Vagina (tissue), 2 donors: ENCODE measurements at places on chromosomes 11 and 22.

- DNase-seq = no peak
These were observed 1.5 kb downstream of the CACNG2 start for GRCh38 chr22:36701965-36702621.

DNA sequence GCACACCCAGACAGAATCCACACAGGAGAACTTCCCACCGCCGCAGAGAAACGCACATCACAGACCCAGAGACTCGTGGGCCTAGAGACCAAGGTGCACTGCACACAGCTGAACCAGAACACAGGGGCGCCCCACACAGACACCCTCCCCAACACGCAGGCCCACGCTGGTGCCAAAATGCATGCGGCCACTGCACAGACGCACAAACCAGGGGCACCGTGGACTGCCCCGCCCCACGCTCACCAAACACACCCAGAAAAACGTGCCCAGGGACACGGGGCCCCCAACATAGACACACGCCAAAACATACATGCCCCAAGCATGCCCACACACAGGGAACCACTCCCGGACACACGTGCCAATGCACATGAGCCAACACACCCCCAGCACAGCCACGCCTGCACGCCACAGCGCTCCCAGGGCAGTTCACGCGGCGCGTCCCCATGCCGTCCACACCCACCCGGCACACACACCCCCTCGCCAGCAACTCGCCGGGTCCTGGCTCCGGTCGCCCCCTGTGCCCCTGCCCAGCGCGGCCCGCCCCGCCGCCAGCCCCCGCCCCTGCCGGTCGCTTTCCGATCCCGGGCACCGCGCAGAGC is 7.8 kb downstream of the ELFN2 start:
- no peak for DNase-seq

DNA sequence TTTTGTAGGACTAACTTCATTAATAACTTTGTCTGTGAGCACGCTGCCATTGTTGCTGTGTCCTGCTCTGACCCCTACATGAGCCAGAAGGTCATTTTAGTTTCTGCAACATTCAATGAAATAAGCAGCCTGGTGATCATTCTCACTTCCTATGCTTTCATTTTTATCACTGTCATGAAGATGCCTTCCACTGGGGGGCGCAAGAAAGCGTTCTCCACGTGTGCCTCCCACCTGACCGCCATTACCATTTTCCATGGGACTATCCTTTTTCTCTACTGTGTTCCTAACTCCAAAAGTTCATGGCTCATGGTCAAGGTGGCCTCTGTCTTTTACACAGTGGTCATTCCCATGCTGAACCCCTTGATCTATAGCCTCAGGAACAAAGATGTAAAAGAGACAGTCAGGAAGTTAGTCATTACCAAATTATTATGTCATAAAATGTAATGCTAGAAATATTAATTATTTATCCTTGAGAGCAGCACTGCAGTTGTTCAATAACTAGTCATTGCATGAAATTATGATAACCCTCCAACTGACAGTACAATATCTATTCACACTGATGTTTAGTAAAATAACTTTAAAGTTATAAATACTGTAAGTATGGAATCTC is 46.4 kb upstream of the OR5D13 start:
- no peak for DNase-seq

- DNase-seq = peak; percentile 86
These were observed 9.5 kb downstream of the TSKU start for GRCh38 chr11:76792505-76793264.

DNA sequence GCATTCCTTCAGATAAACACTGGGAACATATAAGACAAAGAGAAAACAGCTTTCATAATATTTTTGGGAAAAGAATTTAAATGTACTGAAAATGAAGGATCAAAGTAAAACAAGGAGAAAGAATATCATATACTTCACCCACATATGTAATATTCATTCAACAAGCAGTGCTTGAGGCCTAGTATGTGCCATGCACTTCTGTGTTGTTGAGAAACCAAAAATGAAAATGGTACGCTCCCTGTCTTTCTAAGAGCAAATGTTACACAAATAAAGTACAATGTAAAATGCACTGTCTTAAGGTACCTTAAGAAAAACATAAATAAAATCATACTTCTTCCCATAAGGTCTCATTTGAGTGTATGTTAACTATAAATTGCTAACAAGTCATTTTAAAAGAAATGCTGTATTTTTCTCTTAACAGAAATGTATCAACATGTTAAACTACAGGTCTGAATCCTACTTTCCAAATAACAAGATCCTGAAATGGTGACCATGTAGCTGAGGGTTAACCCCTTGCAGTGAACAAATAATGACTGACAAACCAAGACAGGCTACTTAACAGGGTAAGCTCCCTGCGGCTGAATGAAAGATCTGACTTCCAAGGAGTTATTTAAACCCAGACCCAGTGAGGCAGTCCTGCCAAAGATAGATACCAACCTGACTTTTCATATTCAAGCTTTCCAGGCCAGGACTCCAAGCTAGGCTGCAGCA is 377.6 kb downstream of the DCDC1 start:
- no peak for DNase-seq

DNA sequence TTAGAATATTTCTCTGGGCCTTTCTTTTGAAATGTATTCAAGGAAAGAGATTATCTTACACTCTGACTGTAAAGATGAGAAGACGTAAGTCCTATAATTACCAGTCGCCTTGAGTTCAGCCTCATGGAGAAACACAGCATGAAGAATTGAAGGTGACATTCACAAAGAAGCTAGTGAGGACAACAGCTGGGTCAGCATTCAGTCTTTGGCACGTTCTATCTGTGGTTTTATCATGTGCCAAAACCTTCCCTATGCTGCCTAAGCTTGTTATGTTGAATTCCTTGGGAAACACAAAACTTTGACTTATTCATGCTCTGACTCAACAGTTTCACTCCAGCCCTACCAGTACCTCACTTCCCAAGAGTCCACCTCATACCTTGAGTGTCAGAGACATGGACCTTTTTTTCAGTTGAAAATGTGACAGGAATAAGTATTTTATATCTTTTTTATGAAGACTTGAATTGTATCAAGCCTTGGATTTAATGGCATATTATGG is 198.8 kb upstream of the KIRREL3 start:
- no peak for DNase-seq

DNA sequence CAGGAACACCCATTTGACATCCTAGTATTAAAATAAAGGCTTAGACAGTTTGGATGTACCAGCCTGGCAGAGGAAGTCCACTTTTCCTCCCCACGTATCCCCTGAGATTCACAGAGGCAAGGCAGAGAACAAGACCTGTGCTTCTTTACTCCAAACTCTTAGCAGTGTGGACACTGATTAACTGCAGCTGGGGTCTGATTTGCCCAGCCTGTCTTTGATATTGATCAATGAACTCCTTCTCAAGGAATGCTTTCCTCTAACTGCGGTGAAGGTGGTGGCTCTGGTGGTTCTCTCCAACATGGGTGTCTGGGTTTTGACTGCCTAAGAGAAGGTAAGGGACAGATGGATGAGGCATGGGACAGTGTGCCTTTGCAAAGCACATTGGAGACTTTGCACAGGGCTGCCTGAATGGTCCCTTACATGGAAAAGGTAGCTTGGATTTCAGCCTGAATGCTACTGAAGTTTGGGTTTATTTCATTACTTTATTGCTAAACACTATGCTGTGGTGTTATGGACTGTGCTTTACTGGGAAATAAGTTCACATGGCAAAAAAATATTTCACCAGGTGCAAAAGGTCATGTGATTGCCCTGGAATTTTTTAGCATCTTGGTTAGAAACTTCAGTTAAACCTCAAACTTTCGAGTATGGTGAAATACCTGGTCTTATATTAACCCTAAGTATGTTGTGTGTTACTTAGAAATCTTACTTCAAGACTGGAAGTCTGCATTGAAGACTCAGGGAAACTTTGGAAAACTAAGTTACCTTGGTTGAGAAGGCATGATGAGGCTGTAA is 1.8 kb downstream of the GAS2 start:
- no peak for DNase-seq
